Retinal pigment epithelial cell (primary cell): ENCODE measurements at places on chromosomes 5 and 9.

DNA sequence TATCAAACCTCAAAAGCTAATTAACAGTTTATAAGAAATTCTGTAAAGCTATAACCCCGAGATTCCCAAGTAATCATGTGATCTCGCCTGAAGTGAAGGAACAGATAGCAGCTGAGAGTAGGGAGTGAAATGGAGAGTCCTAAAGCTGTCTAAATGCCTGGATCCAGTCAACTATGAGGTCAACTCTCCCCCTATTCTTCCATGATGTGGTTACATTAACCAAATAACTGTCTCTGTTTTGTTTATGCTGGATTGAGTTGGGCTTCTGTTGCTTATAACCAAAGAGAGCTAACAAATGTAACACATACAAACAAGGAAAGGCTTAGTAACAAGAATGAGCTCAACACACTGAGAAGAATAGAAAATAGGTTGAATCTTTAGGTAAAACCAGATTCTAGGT, 41.6 kb downstream of the GKAP1 start:
- DNase-seq = no peak

DNA sequence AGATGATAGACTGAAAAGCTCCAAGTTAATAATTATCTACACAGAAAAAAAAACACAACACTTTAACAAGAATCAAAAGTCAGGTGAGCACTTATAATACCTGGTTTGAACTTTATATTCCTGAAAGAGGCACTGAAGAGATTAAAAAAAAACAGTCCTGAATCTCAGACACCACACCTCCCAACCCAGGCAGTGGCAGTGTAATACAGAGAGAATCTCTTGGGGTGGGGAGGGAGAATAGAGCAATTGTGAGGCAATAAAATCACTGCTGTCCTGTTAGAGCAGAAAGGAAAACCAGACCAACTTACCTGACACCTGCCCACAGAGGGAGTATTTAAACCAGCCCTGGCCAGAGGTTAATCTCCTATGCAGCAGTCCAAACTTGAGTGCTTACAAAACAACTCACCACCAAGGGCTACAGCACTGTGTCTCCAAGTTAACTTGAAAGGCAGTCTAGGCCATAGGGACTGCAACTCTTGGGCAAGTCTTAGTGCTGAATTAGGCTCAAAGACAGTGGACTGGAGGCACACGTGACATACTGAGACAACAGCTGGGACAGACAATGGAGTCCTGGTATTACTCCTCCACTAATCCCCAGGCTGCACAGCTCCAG, 54.2 kb downstream of the SLCO4C1 start:
- no peak for DNase-seq

GRCh38 chr9:19186232-19186631, 44.3 kb upstream of the DENND4C start:
- no peak for DNase-seq

DNA sequence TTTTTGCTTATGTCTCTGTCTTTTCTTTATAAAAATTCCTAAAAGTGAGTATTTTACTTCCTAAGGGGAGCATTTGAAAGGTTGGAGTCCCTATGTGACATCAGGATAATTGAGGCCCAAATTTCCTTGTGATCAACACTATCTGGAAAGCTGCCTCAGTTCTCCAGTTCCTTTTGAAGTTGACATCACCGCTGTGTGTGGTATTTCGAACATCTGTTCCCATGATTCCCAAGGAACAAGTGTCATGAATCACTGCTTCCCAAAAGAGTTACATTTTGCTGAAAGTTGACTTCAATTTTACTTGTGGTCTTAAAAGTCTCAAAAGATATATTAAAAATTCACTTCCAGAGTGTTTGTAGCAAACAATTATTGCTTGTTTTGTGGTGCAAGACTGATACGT, 452.1 kb upstream of the RGMB start:
- no peak for DNase-seq

- DNase-seq = no peak
These were observed 43.8 kb upstream of the SPTLC1 start for GRCh38 chr9:92159058-92159457.

DNA sequence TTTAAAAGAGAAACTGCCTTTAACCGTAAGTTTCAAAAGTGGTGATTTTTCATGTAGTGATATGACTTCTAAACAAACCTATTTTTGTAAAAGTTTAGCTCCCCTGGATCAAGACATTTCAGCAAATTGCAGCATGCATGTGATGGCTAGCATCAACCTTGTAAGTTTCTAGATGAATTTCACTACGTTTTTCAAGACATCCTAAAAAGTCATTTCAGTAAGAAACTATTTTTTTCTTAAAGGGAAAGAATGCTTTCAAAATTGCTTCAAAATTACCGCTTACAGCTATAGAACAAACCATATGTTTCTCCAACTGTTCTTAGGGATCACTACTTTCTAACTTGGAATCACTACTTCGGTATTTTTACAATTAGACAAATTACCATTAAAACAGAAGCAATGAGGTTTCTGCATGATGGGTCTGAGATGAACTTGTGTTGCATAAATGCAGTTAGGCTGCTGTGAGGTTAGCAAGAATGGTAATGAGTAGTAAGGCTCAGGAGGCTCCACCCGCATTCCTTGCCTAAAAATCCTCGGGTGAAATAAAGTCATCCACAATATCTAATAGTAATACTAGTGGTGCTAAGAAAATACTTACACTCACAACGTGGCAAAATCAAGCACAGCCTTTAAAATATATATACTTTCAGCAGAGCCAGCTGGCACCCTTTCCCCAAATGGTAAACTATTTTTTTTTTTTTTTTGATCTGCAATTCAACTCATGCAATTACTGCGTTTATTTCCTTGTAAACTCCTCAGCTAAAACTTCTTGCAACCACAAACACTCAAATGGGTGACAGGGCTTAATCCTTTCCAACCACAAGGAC, 53.8 kb downstream of the CDC14B start:
- DNase-seq = peak; percentile 34

GRCh38 chr5:133433641-133434040, 178.7 kb downstream of the FSTL4 start:
- DNase-seq = no peak
